ENCODE measurements at places on chromosomes 12 and 14.
A peak's percentile ranks its signal among the peaks of the same experiment; 100 is the strongest.

GRCh38 chr12:91381309-91381804, 198.7 kb upstream of the DCN start:
- peak; percentile 22 for DNase-seq

DNA sequence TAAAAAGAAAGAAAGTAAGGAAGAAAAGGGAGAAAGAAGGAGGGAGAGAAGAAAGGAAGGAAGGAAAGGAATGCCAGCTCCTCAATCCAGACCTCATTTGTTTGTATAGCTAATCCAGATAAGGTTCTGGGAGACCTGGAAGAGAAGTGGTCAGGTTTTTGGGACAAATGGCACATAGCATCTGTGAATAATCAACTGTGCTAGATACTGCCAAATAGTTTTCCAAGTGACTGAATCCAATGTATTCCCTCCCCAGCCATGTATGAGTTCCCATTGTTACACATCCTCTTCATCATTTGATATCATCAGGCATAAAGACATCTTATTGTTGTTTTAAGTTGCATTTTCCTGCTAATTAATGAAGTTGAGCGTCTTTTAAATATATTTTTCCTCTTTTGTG, 18.6 kb upstream of the PTGR2 start:
- no peak for DNase-seq

DNA sequence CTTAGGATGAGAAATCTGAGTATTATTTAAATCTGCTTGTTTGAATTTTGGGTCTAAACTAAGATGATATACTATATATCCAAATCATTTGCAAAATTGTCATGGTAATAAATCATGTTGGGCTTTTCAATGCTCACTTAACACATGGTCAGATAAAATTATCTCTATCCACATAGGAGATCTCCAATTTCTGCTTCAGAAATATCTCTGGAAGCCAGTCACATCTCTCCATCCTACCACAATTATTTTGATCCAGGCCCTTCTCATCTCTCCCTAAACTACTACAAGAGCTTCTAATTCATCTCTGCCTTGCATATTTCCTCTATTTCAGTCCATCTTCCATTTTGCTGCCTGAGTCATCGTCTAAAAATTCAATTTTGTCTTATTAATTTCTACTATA, 3.8 kb downstream of the DCN start:
- DNase-seq = no peak

- DNase-seq = no peak
Observed at GRCh38 chr12:21305661-21306060, 29.1 kb downstream of the SLCO1A2 start.

DNA sequence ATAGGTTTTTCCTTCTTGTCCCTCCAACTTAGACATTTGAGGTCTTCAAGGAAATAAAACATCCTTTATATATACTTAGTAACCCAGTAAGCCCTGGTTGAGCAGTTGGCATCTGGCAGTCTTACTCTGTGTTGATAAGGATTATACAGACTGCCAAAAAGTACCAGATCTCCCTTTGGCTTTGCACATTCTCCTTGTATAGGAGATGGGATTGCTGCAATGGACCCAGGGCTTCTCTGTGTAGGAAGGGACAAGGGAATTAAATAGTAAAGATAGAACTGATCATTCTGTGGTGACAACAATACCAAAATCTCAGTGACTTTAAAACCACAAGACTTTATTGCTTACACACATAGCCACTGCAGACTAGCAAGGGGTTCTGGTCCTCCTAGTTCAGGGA, 180.1 kb upstream of the CCDC196 start:
- no peak for DNase-seq

GRCh38 chr14:49940808-49941421, 48.0 kb downstream of the ARF6 start:
- no peak for DNase-seq

DNA sequence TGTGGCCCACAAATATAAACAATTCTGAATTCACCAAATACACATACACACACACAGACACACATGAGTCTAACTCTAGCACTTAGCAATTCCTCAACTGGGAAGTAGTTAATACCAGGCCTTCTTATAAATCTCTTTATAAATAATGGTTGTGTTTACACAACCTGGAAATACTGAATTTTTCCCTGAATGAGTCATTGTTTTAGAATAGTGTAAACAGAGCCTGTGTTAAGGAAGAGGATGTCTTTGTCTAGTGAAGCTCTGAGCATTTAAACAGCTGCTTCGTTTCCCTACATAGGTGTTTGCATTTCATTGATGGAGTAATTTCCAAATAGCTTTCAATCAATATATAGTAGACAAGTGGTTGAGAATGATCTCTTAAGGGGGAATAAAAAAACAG, 218.8 kb downstream of the BTG1 start:
- no peak for DNase-seq

GRCh38 chr14:53890611-53891101, 66.0 kb downstream of the BMP4 start:
- no peak for DNase-seq

Measured in activated naive CD4-positive, alpha-beta T cell treated with anti-CD3 and anti-CD28 coated beads for 36 hours (primary cell).